ENCODE measurements at places on chromosomes 3 and 15. TPM values are rescaled to one million over a fixed set of nuclear protein-coding genes. Genes with fewer than 3 reads are reported as not detected.

- DNase-seq, result no peak
- H3K4me3 ChIP-seq, result no peak overlapping the region
- no peaks in the 10 kb centered on the region for H3K36me3 ChIP-seq
- H3K27ac ChIP-seq, result no peak overlapping the region
- no peaks in the 10 kb centered on the region for H3K27me3 ChIP-seq
These were observed 237.2 kb upstream of the ADAMTS9 start for GRCh38 chr3:64924961-64925360.

DNA sequence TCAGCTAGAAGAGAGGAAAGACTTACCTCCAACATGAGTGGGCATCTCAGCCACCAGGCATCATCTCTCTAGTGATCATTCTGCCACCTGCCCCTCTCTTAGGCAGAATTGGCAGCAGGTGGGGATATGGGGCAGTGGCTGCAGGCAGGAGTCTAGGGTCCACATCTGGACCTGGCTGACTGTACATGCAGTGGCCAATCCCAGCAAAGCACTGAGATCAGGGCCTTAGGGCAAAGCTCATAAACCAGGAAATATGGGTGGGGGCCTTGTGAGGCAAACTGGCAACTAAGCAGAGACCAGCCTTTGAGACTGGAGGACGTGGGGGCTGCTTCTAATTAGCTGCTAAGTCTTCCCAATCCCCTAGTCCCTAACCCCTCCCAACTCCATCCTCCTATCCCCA is 12.9 kb downstream of the POMGNT2 start:
- no peaks in the 10 kb centered on the region for H3K4me1 ChIP-seq
- H3K4me3 ChIP-seq, result no peak overlapping the region
- H3K27me3 ChIP-seq, result no peaks in the 10 kb centered on the region
- no peak overlapping the region for H3K27ac ChIP-seq
- no peaks in the 10 kb centered on the region for H3K36me3 ChIP-seq
- DNase-seq, result no peak

Gene CHDH
- total RNA-seq, result 48.6 TPM

GRCh38 chr3:142642956-142643355 is 46.8 kb downstream of the PLS1 start:
- no peaks in the 10 kb centered on the region for H3K27me3 ChIP-seq
- no peaks in the 10 kb centered on the region for H3K36me3 ChIP-seq
- H3K27ac ChIP-seq, result no peak overlapping the region
- no peak overlapping the region for H3K4me3 ChIP-seq
- no peaks in the 10 kb centered on the region for H3K4me1 ChIP-seq

DNA sequence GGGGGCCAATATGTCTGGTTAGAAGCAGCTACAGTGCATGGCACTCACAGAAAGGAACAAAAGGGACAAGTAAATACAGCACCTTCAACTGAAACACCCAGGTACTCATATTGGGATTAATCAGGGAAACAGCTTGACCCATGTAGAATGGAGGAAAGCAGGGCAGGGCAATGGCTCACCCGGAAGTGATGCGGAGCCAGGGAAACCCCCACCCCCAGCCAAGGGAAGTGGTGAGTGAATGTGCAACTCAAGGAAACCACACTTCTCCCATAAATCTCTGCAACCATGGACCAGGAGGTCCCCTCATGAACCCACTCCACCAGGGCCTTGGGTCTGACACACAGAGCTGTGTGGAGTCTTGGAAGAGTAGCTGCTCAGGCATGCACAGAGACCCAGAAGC is 117.1 kb downstream of the MTHFS start:
- H3K4me3 ChIP-seq, result no peak overlapping the region
- H3K36me3 ChIP-seq, result no peaks in the 10 kb centered on the region
- H3K27me3 ChIP-seq, result no peaks in the 10 kb centered on the region
- no peak for DNase-seq

GRCh38 chr3:97835761-97836160 is 13.9 kb downstream of the CRYBG3 start:
- H3K4me1 ChIP-seq, result no peaks in the 10 kb centered on the region
- DNase-seq, result no peak

Gene CP
- 5.6 TPM for total RNA-seq

Gene PLXND1
- total RNA-seq, result 26.7 TPM

Gene ALG1L2
- 1.6 TPM for total RNA-seq

Gene GATM
- total RNA-seq, result 17.9 TPM

DNA sequence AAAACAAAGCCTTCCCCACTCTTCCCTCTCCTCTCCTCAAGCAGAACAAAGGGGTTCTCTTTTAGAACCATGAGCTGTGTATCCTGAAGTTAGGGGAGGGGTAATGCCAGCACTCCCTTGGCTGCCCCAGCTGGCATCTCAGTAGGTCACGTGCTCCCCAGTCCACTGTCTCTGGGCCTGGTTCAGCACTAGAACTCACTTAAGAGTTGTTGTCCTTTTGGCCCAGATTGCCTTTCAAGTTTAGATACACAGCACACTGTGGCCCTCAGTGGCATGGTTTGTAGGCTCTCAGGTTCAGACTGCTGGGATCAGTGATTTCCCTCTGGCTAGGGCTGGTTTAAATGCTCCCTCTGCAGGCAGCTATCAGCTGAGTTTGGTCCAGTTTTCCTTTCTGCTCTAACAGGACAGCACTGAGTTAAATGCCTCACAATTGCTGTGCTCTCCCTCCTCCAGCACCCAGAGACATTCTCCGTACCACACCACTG is 188.4 kb upstream of the ST8SIA2 start:
- H3K27ac ChIP-seq, result no peak overlapping the region
- no peaks in the 10 kb centered on the region for H3K4me1 ChIP-seq
- no peaks in the 10 kb centered on the region for H3K36me3 ChIP-seq
- no peaks in the 10 kb centered on the region for H3K27me3 ChIP-seq

- DNase-seq, result no peak
- no peak overlapping the region for H3K27ac ChIP-seq
- no peak overlapping the region for H3K4me3 ChIP-seq
These were observed 226.1 kb upstream of the BHLHE40 start for GRCh38 chr3:4753073-4753691.

DNA sequence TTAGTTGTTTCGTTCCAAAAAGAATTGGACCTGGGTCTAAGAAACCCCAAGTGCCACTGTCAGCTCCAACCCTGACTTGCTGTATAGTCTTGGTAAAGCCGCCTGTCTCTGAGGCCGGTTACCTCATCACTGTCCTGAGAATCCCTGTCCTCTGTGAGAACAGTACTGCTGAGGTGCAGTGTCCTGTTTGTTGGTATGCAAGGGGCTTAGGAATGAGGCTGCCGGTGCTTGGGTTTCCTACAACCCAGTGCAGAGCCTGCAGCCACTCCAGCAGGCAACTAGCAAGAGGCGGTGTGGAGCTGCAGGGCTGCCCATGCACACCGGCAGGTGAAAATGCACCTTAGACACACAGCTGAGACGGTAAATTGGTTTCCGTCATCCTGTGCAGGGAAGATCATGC is 52.0 kb upstream of the ATG7 start:
- H3K36me3 ChIP-seq, result no peaks in the 10 kb centered on the region
- no peak overlapping the region for H3K4me3 ChIP-seq
- H3K4me1 ChIP-seq, result no peaks in the 10 kb centered on the region
- no peak overlapping the region for H3K27ac ChIP-seq
- no peaks in the 10 kb centered on the region for H3K27me3 ChIP-seq

Gene RLBP1
- not detected for total RNA-seq

GRCh38 chr3:148191966-148192365 is 505.7 kb upstream of the AGTR1 start:
- DNase-seq, result no peak
- H3K27me3 ChIP-seq, result no peaks in the 10 kb centered on the region
- no peaks in the 10 kb centered on the region for H3K4me1 ChIP-seq
- H3K4me3 ChIP-seq, result no peak overlapping the region

GRCh38 chr15:37204692-37205091 is 104.3 kb upstream of the MEIS2 start:
- H3K4me1 ChIP-seq, result no peaks in the 10 kb centered on the region
- no peak overlapping the region for H3K4me3 ChIP-seq
- no peaks in the 10 kb centered on the region for H3K36me3 ChIP-seq
- H3K27me3 ChIP-seq, result no peaks in the 10 kb centered on the region
- H3K27ac ChIP-seq, result no peak overlapping the region

Gene RTP1
- not detected for total RNA-seq

DNA sequence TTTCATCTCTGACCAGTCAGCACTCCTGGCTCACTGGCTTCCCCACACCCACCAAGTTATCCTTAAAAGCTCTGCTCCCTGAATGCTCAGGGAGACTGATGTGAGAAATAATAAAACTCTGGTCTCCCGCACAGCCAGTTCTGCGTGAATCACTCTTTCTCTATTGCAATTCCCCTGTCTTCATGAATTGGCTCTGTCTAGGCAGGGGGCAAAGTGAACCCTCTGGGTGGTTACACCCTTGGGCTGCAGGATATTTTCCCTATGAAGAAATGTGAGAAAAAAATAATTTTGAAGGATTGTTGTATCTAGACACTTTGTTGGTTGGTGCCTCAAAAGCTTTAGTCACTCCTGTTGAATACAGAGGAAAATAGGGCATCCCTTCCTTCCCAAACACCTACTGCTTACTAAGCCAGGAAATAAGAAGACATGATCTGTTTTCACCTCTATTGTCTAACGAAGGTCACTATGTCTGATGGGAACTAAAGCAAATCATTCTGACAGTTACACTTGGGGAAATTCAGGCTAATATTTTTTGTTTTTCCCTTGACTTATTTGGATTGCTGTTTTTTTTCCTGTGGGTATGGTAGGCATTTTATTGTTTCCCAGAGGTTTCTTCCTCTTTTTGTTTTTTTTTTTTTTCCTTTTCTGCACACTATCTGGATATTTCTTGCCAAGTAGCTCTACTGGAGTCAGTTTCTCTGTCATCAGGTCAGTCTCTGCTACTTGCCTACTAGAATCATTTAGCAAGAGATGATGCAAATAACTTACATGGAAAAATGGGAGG is 15.3 kb upstream of the TNFSF10 start:
- H3K4me3 ChIP-seq, result no peak overlapping the region
- H3K27ac ChIP-seq, result peak overlapping the region; percentile 84
- no peaks in the 10 kb centered on the region for H3K36me3 ChIP-seq
- peaks cover 14% of the 10 kb centered on the region for H3K4me1 ChIP-seq
- no peaks in the 10 kb centered on the region for H3K27me3 ChIP-seq
- no peak for DNase-seq

DNA sequence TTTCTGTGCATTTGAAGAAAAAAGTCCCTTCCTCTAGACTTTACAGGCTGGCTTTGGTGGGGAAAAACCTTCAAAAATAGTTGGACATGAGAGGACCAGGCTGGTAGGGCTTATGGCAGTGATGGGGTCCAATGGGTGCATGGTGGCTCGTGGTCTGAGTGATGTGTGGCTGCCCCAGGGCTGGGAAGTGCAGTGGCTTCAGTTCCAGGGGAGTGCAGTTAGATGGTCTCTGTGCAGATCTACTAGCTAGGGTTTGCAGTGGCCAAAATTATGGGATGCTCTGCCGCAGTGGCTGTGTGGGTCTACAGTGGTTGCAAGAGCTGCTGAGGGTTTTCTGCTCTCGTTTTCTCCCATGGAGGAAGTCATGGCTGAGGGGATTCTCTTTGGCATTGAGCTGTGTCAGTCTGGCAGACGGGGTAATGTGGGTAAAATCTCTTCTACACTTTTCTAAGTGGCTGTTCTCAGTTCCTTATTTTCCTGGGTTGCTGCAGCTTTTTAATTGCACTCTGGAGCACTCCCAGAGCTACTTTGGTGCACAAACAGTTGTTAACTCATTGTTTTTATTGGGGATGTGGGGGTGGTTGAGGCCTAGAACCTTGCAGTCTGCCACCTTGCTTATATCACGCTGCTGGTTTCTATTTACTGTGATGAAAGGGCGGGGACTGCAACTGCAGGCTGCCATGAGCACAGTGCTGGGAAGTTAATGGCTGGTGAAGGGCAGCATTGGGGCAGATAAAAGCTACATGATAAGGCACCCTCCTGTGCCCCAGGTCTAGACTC is 1324.6 kb downstream of the NSUN3 start:
- DNase-seq, result no peak
- no peaks in the 10 kb centered on the region for H3K4me1 ChIP-seq
- no peaks in the 10 kb centered on the region for H3K27me3 ChIP-seq
- H3K27ac ChIP-seq, result no peak overlapping the region
- no peaks in the 10 kb centered on the region for H3K36me3 ChIP-seq

GRCh38 chr3:187773233-187774184 is 28.2 kb upstream of the BCL6 start:
- no peaks in the 10 kb centered on the region for H3K36me3 ChIP-seq
- DNase-seq, result no peak
- no peak overlapping the region for H3K27ac ChIP-seq
- no peaks in the 10 kb centered on the region for H3K4me1 ChIP-seq
- no peaks in the 10 kb centered on the region for H3K27me3 ChIP-seq

- no peak for DNase-seq
- no peak overlapping the region for H3K27ac ChIP-seq
- no peaks in the 10 kb centered on the region for H3K27me3 ChIP-seq
- no peaks in the 10 kb centered on the region for H3K4me1 ChIP-seq
- no peak overlapping the region for H3K4me3 ChIP-seq
These were observed 2.2 kb downstream of the TYRO3 start for GRCh38 chr15:41561104-41561776.

- H3K36me3 ChIP-seq, result no peaks in the 10 kb centered on the region
- no peaks in the 10 kb centered on the region for H3K27me3 ChIP-seq
- H3K4me1 ChIP-seq, result no peaks in the 10 kb centered on the region
- no peak for DNase-seq
These were observed 1066.0 kb downstream of the AGBL1 start for GRCh38 chr15:87145696-87146095.

Gene PARP15
- 1.1 TPM for total RNA-seq

DNA sequence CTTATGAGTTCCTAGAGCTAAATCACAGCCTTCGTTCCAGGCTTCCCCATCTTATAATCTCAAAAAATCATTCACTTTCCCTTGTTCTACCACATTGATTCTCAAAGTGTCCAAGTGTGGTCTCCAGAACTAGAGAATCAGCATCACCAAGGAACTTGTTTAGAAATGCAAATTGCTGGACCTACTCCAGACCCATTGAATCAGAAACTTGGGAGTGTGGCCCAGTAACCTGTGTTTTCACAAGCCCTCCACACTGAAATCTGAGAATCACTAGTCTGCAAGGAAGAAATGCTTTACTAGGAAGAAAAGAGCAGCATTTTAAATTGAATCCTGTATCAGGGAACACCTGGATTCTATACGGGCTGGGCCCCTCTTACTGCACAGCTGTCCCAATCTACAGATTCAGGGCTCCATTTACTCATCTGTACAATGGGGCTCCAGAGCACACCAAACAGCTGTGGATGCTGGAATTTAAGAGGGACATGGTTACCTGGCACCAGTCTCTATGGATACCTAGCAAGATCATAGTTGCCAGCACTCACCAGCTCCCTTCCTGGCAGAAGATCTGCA is 3.9 kb downstream of the MEGF11 start:
- H3K27ac ChIP-seq, result no peak overlapping the region
- no peak overlapping the region for H3K4me3 ChIP-seq
- no peak for DNase-seq
- peaks cover 42% of the 10 kb centered on the region for H3K27me3 ChIP-seq
- H3K36me3 ChIP-seq, result no peaks in the 10 kb centered on the region
